ENCODE measurements at places on chromosomes 4 and X. TPM values are rescaled to one million over a fixed set of nuclear protein-coding genes. Genes with fewer than 3 reads are reported as not detected.

DNA sequence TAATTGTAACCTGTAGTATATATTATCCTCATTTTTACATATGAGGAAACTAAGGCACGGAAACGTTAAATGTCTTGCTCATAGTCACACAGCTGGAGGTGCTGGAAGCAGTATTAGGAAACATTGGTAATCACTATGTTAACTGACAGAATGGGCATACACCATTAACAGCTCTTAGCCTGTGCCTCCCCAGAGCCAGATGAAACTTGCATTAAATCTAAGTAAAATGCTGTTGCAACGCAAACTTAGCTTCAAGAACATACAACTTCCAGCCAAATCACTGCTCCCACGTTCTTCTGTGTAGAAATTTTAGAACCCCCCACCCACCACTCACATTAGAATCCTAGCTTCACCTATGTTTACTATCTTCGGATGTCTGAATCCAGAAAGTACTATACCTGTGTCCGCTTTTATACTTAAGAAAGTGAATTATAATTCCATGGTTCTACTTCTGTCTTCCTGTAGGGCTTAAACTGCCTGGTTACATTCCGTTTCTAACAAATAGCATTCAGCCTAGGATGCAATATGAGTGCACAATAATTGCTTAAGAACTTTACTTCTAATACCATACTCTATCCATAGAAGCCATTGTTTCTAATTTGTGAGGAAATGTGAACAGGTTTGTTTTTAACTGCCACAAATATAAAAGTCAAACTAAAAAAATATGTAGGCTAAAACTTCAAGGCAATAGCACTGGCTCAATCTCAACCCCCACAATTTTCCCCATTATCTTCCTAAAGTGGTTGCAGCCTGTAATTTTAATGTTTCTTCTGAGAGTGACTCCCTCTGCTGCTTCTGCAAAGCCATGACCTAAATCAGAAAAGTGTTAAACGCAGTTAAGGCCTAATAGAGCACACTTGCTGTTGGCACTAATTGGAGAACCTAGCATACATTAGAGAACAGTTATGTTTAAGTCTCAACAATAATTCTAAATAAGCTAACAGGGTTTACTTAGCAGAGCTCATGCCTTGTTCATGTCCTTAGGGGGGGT lies 4.4 kb downstream of the UNC5C start:
- H3K4me3 ChIP-seq = peak overlapping the region; percentile 87
- no peak for DNase-seq
- H3K27me3 ChIP-seq = no peaks in the 10 kb centered on the region
- no peaks in the 10 kb centered on the region for H3K4me1 ChIP-seq
- H3K27ac ChIP-seq = peak overlapping the region; percentile 61
- H3K36me3 ChIP-seq = no peaks in the 10 kb centered on the region

GRCh38 chr4:36027203-36027602 lies 217.1 kb downstream of the ARAP2 start:
- H3K4me1 ChIP-seq = no peaks in the 10 kb centered on the region
- no peaks in the 10 kb centered on the region for H3K27me3 ChIP-seq
- H3K36me3 ChIP-seq = no peaks in the 10 kb centered on the region
- no peak for DNase-seq
- no peak overlapping the region for H3K27ac ChIP-seq

DNA sequence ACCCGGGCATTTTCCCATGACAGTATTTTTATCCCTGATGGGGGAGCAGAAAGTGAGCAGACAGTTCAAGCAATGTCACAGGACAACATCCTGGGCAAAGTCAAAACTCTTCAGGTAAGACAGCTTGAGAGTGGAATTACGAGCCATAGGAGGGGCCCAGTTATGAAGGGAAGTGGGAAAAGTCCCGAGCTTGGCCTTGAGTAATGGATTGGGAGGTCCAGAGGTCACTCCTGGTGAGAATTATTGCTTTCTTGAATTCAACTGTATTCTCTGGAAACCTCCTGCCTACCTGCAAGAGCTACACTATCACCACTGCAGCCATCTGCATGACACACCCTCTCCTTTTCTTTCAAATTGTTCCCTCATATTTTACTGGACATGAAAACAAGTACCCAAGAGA lies 89.1 kb downstream of the AASDH start:
- no peaks in the 10 kb centered on the region for H3K27me3 ChIP-seq
- H3K4me1 ChIP-seq = peaks cover 3% of the 10 kb centered on the region
- no peak for DNase-seq
- H3K27ac ChIP-seq = no peak overlapping the region
- no peaks in the 10 kb centered on the region for H3K36me3 ChIP-seq
- H3K4me3 ChIP-seq = no peak overlapping the region

- no peak overlapping the region for H3K27ac ChIP-seq
- no peak for DNase-seq
These were observed 229.2 kb downstream of the SLC39A8 start for GRCh38 chr4:102116121-102116520.

DNA sequence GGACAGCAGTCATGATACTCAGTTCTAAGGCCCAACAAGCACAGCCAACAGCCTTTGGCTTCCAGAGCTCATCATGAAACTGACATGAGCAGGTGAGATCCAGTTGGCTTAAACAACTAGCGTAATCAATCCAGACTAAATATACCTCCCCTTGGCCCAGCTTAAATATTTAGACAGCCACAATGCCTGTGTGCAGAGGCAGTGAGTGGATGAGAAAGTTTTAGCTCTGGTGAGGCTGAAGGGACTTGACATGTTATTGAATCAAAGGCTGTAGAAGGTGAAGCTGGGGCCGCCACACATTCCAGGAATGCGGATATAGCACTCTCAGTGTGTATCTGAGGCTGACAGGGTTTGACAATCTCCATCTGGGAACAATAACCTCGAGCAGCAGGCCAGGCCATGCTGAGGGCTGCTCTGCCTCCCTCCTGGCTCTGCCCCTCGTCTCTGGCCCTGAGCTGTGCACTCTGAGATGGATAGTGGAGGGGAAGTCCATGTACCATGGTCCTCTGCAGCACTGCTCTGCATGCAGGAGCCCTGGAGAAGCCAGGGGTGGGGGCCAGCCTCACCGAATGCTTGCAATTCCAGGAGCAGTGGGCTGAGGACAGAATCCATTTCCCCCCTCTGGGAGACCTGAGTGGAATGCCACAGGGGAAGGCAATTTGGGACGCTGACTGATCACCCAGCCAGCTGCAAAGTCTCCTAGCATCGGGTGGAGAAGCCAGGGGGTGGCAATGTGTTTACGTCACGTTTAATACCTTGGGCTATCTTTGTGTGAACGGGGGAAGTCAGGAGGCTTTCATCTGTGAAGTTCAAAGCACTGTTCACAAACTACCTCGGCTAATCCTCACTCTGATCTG lies 37.3 kb upstream of the RASL11B start:
- DNase-seq = no peak
- H3K4me3 ChIP-seq = no peak overlapping the region
- H3K4me1 ChIP-seq = no peaks in the 10 kb centered on the region
- H3K27me3 ChIP-seq = no peaks in the 10 kb centered on the region
- H3K27ac ChIP-seq = no peak overlapping the region
- no peaks in the 10 kb centered on the region for H3K36me3 ChIP-seq

DNA sequence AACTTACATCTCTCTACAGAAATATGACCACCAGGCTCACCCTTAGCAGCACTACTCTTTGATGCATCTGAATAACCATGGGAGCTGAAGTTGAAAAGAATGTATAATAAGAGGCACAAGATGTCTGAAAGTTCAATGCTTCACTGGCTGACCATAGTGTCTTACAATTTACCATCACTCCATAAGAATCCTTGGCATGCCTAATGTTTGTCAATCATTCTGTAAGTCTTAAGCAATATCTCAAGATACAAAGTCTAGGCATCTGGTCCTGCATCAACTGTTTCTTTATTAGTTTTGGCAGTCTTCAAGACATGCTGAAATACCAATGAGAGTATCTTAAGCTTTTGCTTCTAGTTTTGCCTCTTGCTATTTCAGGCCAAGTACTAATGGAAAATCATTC lies 755.5 kb downstream of the STIM2 start:
- H3K4me1 ChIP-seq = no peaks in the 10 kb centered on the region
- H3K27ac ChIP-seq = no peak overlapping the region
- H3K36me3 ChIP-seq = no peaks in the 10 kb centered on the region
- no peak for DNase-seq
- no peak overlapping the region for H3K4me3 ChIP-seq

DNA sequence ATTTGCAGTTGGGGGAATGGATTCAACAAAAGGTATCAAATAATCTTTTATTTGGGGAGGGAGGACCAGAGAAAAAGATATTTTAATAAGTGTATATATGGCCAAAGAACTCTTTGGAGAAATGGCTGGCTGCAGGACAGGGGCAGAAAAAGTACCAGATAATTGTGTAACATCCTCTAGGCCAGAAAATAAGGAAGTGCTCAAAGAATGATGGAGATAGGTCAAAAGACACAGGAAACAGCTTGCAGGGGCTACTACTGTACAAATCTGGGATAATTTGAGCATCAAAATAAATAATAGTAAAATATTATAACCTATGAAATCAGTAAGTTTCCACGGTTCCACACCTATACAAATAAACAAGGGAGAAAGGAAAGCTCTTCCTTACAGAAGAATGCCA lies 34.8 kb downstream of the KLHL5 start:
- H3K36me3 ChIP-seq = no peaks in the 10 kb centered on the region
- H3K27ac ChIP-seq = no peak overlapping the region
- H3K27me3 ChIP-seq = no peaks in the 10 kb centered on the region
- DNase-seq = no peak
- no peak overlapping the region for H3K4me3 ChIP-seq

DNA sequence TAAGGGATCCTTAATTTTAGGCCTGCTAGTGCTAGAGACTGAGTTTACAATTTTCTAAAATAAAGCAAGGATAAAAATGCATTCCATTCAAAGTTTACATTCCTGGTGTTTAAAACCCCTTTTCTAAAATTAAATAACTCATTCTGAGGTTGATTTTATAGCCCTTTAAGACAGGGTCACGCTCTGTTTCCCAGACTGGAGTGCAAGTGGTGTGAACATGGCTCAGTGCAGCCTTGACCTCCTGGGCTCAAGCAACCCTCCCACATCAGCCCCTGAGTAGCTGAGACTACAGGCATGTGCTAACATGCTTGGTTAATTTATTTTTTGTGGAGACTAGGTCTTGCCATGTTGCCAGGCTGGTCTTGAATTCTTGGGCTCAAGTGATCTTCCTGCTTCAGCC lies 6.8 kb upstream of the CDKL2 start:
- H3K4me3 ChIP-seq = no peak overlapping the region
- no peaks in the 10 kb centered on the region for H3K36me3 ChIP-seq
- H3K27me3 ChIP-seq = no peaks in the 10 kb centered on the region
- H3K27ac ChIP-seq = no peak overlapping the region
- no peak for DNase-seq

- no peaks in the 10 kb centered on the region for H3K4me1 ChIP-seq
- DNase-seq = no peak
- H3K27ac ChIP-seq = no peak overlapping the region
- H3K4me3 ChIP-seq = no peak overlapping the region
- no peaks in the 10 kb centered on the region for H3K27me3 ChIP-seq
- H3K36me3 ChIP-seq = no peaks in the 10 kb centered on the region
These were observed 34.0 kb upstream of the BMP15 start for GRCh38 chrX:50876551-50876950.

GRCh38 chrX:119853444-119853843 lies 681 bp upstream of the UPF3B start:
- peak overlapping the region; percentile 61 for H3K27ac ChIP-seq
- H3K27me3 ChIP-seq = no peaks in the 10 kb centered on the region
- DNase-seq = no peak
- H3K4me1 ChIP-seq = no peaks in the 10 kb centered on the region
- no peaks in the 10 kb centered on the region for H3K36me3 ChIP-seq

DNA sequence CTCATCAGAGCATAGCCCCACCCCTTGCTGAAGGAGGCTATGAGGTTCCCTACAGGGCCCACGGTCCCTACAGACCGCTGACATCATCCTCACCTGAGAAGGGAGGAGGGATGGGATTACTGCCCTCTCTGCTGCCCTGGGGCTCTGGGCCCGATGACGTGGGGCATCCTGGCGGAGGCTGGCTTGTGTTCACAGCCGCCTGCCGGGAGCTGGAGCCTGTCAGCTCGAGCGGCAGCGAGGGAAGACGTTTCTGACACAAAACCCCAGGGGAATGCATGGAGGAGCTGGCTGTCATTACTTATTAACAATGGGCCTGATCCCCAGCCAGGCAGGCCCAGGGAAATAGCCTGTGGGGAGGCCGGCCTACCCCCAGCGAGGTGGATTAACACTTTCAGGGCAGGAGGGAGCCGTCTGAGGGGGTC lies 106.6 kb upstream of the ATP6AP2 start:
- no peaks in the 10 kb centered on the region for H3K36me3 ChIP-seq
- H3K27me3 ChIP-seq = no peaks in the 10 kb centered on the region
- H3K27ac ChIP-seq = no peak overlapping the region
- H3K4me1 ChIP-seq = no peaks in the 10 kb centered on the region
- H3K4me3 ChIP-seq = no peak overlapping the region

- H3K27me3 ChIP-seq = no peaks in the 10 kb centered on the region
- DNase-seq = no peak
- no peaks in the 10 kb centered on the region for H3K36me3 ChIP-seq
- no peak overlapping the region for H3K4me3 ChIP-seq
These were observed 1331.8 kb downstream of the PCDH19 start for GRCh38 chrX:99078301-99078700.

GRCh38 chr4:80619070-80619674 lies 283.6 kb downstream of the CFAP299 start:
- no peaks in the 10 kb centered on the region for H3K36me3 ChIP-seq
- H3K27me3 ChIP-seq = no peaks in the 10 kb centered on the region
- H3K4me1 ChIP-seq = no peaks in the 10 kb centered on the region
- DNase-seq = no peak
- no peak overlapping the region for H3K27ac ChIP-seq
- no peak overlapping the region for H3K4me3 ChIP-seq

- no peaks in the 10 kb centered on the region for H3K36me3 ChIP-seq
- peaks cover 3% of the 10 kb centered on the region for H3K4me1 ChIP-seq
- DNase-seq = peak; percentile 43
- no peaks in the 10 kb centered on the region for H3K27me3 ChIP-seq
These were observed 626 bp upstream of the FRAS1 start for GRCh38 chr4:78056265-78057129.

GRCh38 chrX:114710571-114710970 lies 126.7 kb downstream of the HTR2C start:
- H3K27ac ChIP-seq = no peak overlapping the region
- H3K4me1 ChIP-seq = no peaks in the 10 kb centered on the region
- no peak overlapping the region for H3K4me3 ChIP-seq
- no peak for DNase-seq
- H3K36me3 ChIP-seq = no peaks in the 10 kb centered on the region

- peaks cover 8% of the 10 kb centered on the region for H3K4me1 ChIP-seq
- peak overlapping the region; percentile 75 for H3K4me3 ChIP-seq
- H3K27me3 ChIP-seq = no peaks in the 10 kb centered on the region
- DNase-seq = no peak
- H3K27ac ChIP-seq = no peak overlapping the region
These were observed 776 bp downstream of the RBM47 start for GRCh38 chr4:40628888-40629287.

Gene WDFY3
- total RNA-seq = 116 TPM

Gene HMX1
- total RNA-seq = 0.28 TPM

Gene FMR1NB
- not detected for total RNA-seq

Gene ADAM29
- total RNA-seq = not detected

Gene DMRTC1B
- not detected for total RNA-seq

Gene CEP44
- total RNA-seq = 18.2 TPM

Data from thoracic aorta (tissue), 2 donors.